ENCODE measurements at places on chromosomes 1 and 21.
A peak's percentile ranks its signal among the peaks of the same experiment; 100 is the strongest.

- DNase-seq: peak; percentile 47
Observed at GRCh38 chr1:61853583-61853982, 111.3 kb downstream of the PATJ start.

GRCh38 chr1:41580021-41580420 lies 95.5 kb upstream of the EDN2 start:
- DNase-seq: no peak

- no peak for DNase-seq
Observed at GRCh38 chr21:37266515-37267221, 466 bp downstream of the VPS26C start.

GRCh38 chr21:45742247-45742646 lies 98.7 kb downstream of the PCBP3 start:
- no peak for DNase-seq

DNA sequence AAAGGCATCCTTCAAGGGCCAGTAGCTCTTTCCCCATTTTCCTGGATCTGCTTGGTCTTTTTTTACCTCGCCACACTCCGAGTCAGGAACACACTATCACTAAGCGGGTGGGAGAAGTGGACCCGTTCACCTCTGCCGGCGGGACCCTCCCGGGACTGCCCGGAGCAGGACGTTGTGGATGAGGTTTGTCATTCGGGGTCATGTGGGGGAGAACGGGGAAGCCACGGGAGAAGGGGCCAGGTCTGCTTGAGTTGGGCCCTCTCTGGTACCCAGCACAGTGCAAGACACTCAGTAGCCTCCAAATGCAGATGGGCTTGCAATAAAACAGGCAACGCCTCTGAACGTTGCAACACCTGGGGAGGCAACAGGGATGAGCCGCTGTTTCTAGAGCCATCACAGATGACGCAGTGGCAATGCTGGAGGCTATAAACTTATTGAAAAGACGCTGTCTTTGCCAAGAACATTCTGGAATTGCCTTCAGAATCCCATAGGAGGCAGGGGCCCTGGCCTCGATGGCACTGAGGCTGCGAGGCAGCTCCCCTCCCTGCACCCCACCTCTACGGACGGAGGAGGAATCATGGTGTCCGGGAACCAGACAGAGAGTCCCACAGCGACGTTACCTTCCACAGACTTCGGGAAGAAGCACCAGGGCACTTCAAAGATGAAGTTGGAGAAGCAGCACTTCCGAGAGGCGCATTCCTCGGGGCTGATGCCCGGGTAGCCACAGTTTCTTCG lies 3.8 kb downstream of the TFF2 start:
- no peak for DNase-seq

- peak; percentile 66 for DNase-seq
Observed at GRCh38 chr1:243850202-243850451, at the start of gene AKT3. AKT3 (minus strand) TSS chr1:243850243; CDS start chr1:243843170, 7,073 bp downstream.

GRCh38 chr1:3471356-3472087 lies 17.1 kb downstream of the ARHGEF16 start:
- DNase-seq: peak; percentile 51

GRCh38 chr1:7444363-7444762 lies 326.7 kb upstream of the VAMP3 start:
- no peak for DNase-seq

- DNase-seq: no peak
Observed at GRCh38 chr1:38745476-38746401, 113.8 kb downstream of the RRAGC start.

DNA sequence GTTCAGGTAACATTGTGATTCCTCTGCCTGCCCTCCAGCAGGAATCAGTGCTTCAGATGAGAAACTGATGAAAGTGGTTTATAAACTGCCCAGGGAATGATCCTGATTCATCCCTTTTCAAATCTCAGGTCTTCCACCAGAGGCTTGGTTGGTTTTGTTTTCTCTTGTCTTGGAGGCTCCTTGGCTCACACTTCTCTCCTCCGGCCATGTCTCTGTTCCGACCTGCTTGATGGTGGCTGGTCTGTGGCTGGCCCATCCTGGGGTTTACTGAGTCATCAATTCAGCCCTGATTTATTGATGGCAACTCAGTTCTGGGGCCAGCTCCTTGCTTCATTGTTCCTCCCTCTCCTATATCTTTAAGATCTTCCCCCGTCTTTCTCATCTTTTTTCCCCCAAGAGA lies 56.6 kb upstream of the SLC2A1 start:
- DNase-seq: no peak

All from COLO829 (cell line).